ENCODE measurements at places on chromosomes 12 and 14.

DNA sequence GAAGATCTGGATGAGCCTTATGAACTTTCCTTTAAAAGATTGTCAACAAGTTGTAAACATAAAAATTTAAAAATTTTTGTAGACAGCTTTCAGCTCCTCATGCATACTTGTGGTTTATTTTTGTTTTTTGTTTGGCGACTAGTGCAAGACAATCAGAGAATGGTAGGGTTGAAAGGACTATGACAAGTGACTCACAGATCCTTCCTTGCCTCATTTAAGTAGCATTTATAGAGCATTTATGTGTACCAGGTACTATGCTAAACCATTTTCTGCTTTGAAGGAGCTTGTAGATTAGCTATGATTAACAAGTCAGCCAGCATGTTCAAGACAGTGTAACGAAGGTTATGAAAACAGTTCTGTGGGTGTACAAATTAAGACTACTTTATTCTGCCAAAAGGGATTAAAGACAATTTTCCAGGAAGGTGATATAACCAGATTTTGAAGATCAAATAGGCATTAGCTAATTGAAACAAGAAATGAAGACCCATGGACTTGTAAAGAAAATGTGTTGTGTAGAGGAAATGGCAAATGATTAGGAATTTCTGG is 122.0 kb downstream of the PCNX1 start:
- DNase-seq = no peak

- DNase-seq = no peak
These were observed 216.1 kb downstream of the TMEM132D start for GRCh38 chr12:129687731-129688130.

- DNase-seq = no peak
These were observed 617 bp upstream of the MGP start for GRCh38 chr12:14886271-14886670.

DNA sequence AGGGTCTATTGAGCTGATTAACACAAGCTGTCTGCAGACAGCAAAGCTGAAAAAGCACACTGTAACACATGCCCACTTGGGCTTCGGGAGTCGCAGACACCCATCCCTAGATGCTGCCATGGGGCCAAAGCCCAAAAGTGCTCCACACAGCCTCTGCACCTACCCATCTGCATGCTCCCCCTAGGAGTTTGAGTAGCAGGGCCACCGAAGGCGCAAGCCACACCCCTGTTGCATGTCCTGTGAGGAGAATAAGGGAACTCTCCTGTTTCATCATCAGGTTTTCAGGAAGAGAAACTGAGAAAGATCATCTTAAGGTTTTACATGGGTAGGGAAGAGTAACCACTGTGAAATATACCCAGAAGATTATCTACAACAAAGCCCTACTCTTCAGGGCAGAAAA is 5.6 kb upstream of the ST8SIA1 start:
- DNase-seq = no peak

GRCh38 chr12:6230321-6231110 is 30.3 kb downstream of the CD9 start:
- no peak for DNase-seq

DNA sequence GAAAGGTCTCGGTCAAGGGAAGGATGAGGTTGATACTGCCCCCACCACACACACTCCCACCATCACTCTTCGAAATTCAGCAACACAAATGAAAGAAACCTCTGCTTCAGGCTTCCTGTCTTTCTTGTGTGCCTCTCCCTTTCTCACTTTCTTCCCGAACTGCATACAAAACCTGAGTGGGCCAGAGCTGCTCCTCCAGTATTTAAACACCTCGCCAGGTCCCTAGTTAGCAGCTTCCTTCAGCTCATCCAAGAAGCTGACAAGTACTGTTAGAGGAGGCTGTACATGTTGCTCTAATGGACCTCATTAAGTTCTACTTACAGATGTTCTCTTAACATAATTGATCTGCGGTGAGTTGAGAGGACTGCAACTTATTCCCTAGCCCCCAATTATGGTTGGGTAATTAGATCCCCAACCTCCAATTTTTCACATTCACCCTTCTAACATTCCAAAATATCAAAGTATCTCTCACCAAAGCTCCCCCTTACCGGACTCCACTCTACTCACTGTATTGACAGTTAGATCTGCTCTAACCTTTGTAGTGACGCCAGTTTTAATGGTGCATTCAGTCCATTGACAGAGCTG is 4.1 kb upstream of the LMO3 start:
- no peak for DNase-seq
